ENCODE measurements at places on chromosomes 6 and 20.

- DNase-seq: peak; percentile 50
Observed at GRCh38 chr6:26043384-26044139, 43.7 kb upstream of the HFE start.

DNA sequence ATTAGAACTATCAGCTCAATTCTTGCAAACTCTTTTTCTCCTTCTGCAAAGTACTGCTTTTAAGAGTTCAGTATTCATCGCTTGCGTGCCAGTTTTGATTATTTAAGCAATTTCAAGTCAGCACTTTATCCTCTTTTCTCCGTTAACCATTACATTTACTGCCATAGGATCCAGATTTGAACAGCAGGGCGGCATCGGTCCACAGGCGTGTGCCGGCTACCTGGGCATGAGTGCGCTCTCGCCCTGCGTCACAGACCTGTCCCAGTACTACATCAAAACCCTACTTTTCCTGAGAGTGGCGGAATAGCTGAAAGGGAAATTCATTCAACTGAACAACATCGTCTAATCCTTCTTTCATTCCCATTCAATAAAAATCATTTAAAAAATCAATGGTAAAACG lies 53.4 kb downstream of the MYLK4 start:
- DNase-seq: no peak

DNA sequence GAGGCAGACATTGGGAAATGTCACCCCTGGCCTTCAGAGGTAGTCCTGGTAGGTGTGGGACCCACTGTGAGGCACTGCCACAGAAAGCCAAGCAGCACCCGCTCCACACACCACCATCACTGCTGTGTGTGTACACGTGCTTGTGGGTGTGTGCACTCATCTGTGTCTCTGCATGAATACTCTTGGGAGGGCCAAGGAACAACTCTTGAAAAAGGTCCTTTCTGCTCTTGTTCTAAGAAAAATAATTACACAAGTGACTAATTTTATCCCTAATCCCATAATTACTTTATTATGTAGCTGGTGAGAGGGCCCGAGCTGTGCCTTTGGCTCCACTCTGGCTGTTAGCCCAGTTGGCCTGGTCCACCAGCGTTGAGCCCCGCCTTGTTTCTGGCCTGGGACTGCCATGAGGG lies 21.7 kb upstream of the EPB41L1 start:
- no peak for DNase-seq

DNA sequence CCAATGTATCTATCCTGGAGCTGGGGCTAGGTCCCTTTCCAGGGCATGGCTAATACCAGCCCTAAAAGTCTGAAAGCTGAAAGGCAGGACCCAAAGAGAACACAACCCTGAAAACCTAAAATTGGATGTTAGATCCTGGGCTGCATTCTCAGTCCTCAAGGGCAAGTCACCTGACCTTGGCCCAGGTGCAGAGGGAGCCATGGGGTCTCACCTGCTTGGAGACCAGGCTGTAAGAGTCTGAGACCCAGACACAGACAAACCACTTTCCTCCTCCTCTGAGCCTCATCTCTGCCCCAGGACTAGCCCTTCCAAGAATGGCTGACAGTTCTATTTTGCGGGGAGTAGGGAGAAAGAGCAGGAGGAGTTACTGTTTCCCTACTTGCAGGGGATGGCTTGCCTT lies 60.0 kb downstream of the EFCAB8 start:
- peak; percentile 23 for DNase-seq

DNA sequence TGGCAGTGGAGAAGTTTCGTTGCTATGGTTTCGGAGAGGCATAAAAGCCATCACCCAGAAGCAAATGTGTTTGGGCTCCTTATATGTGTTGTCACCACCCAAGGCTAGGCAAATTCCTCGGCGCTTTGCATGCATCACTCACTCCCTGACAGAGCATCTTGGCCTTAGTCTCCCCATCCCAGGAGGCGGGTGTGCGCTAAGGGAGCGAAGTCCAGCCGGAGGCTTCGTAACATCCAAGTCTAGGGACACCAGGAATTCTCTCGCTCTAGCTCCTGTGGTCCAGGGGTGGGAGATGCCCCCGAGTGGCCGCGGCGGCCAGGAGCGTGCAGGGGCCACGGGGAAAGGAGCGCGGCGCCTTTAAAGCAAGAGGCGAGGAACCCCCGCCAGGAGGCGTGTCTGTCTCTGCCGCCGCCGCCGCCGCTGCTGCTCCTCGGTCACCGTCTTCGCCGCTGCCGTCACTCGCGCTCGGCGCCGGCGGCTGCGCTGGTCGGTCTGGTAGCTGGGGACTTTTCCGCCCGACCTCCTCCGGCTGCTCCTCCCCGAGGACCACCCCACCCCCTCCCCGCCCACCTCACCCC lies at the start of gene GRIK2:
Gene GRIK2 (plus strand): TSS at position 458 of the 578 bp plus-strand sequence.
- no peak for DNase-seq

DNA sequence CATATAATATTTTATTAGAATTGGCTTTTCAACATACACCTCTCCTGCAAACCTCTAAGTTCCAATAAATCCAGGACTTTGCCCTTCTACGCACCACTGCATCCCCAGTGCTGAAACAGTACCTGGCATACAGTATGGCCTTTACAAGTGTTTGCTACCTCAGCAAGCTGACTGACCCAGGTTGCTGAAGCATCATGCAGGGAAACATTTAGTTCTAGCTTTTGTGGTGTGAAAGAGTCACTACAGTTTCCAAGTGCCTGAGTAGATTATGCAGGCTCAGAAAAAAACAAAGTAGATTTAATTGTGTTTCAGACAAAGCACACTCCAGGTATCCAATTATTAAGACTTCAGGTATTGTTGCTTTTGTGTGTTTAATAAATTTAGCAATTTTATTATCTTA lies 614.2 kb upstream of the NRSN1 start:
- DNase-seq: no peak

GRCh38 chr6:152771061-152771687 lies 20.6 kb downstream of the VIP start:
- no peak for DNase-seq

GRCh38 chr20:1478566-1478965 lies 11.9 kb upstream of the NSFL1C start:
- no peak for DNase-seq

DNA sequence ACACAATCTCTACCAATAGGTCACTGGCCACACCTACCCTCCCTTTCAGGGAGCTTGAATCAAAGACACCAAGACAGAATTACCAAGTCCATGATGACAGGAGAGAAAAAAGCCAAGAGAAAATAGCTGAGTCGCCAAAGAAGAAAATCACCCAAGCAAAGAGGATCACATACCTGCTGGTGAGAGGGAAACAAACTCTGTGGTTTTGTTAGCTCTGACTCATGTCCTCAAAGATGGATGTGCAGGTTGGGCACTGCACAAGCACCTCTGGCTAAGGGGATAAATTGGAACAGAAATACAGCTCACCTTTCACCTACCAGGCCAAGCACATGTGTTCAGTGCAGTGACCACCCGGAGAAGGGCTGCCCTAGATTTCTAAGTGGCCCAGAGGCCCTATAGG lies 114.8 kb downstream of the TFAP2A start:
- no peak for DNase-seq

GRCh38 chr6:132060591-132060990 lies 109.4 kb upstream of the CCN2 start:
- DNase-seq: no peak

- DNase-seq: no peak
Observed at GRCh38 chr6:71602385-71603007, 283.9 kb upstream of the RIMS1 start.

DNA sequence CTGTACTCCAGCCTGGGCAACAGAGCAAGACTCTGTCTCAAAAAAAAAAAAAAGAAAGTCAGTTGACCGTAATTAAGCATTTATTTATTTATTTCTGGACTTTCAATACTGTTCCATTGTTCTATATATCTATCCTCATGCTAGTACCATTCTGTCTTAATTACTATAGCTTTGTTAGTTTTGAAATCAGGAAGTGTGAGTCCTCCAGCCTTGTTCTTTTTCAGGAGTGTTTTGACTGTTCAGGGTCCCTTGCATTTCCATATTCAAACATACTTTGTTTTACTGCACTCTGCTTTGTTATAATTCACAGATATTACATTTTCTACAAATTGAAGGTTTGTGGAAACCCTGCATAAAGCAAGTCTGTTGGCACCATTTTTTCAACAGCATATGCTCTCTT lies 36.7 kb upstream of the ASXL1 start:
- no peak for DNase-seq

DNA sequence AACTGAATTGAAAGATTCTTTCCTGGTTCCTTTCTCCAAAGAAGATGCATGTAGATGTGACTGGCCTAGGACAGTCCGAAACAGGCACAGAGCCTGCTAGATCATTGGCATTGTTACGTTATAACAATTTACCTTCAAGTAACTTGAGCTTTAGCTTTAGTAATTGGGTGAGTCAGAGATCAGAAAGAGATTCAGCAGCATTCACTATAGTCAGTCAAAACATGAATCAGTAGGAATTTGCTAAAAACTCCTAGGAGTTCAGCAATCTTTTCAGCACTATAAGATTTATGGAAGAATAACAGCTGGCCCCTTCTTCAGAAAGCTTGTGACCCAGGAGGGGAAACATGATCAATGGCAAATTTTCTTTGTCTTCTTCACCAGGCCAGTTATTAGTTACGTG lies 281.7 kb upstream of the PRDM1 start:
- DNase-seq: no peak

GRCh38 chr20:53773792-53774401 lies 180.3 kb upstream of the ZNF217 start:
- DNase-seq: no peak

DNA sequence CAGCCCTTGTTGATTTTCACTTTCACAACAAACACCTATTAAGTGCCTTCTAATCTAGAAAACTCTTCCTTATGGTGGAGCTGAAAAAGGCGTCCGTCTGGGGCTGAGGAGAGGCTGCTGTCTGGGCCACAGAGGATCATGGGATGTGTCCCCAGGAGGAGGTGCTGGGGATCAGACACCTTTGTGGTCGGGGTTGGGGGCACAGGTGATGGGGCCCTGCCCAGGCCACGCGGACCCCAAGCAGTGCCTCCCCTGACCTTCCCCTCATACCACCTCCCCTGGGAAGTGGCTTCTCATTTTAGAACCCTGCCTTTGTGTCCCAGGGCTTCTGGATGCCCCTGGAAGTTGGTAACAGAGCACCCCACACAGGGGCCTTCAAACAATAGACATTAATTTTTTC lies 41.1 kb downstream of the SUN5 start:
- no peak for DNase-seq

All from stimulated activated effector memory CD8-positive, alpha-beta T cell treated with anti-CD3 and anti-CD28 coated beads, Interleukin-12 subunit alpha, Interleukin-12 subunit beta, amount 100 ng/mL, for 72 hours (primary cell).